ENCODE measurements at places on chromosomes 2 and 18.
A peak's percentile ranks its signal among the peaks of the same experiment; 100 is the strongest.

GRCh38 chr2:200523604-200524003, 2.4 kb upstream of the SGO2 start:
- DNase-seq: no peak

GRCh38 chr18:29321561-29321960, 1144.6 kb upstream of the CDH2 start:
- no peak for DNase-seq

DNA sequence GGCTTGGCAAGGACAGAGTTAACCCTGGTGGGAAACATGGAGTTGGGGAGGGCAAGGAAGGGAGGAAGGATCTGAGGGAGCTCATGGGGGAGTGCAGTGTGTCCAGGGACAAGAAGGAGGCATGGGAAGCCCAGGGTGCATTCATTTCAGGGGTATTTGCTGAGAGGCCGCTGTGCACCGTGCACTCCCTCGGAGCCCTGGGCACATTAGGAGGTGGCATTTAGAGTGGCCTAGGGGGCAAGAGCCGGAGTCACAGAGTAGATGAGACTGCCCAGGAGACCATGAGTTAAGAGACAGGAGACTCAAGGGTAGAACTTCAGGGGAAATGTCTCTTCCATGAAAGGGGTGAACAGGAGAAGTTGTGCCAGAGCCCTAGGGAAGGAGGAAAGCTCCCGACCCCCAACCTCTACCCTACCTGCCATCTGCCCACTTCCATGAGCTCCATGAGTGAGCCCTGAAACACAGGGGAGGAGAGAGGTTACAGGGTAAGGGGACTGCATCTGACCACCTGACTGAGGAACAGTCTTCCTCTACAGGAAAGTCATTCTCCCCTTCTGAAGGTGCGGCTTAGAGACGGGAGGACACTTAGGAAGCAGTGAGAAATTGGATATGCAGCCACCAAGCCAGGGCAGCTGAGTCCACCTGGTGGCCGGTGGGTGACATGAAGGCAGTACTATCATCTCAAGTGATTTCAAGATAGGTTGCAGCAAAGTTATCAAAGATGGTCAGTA, 58.5 kb upstream of the COPS8 start:
- peak; percentile 43 for DNase-seq

DNA sequence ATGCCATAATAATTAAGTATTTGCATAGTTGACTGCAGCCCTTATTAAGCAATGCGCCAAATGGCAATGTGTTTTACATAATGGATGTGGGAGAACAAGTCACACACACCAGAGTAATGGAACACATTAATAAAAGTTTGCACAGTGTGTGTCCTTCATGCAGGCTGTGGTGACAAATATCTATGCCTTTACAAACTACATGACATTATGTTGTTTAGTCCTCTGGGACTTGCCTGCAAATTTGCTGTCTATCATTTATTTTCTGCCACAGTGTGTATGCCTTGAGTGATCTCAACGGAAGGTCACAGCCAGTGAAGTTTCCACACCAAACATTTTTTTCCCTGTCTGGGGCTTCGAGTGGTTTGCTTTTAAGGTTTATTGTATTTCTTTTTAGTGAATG, 175.2 kb upstream of the TMEFF2 start:
- no peak for DNase-seq

DNA sequence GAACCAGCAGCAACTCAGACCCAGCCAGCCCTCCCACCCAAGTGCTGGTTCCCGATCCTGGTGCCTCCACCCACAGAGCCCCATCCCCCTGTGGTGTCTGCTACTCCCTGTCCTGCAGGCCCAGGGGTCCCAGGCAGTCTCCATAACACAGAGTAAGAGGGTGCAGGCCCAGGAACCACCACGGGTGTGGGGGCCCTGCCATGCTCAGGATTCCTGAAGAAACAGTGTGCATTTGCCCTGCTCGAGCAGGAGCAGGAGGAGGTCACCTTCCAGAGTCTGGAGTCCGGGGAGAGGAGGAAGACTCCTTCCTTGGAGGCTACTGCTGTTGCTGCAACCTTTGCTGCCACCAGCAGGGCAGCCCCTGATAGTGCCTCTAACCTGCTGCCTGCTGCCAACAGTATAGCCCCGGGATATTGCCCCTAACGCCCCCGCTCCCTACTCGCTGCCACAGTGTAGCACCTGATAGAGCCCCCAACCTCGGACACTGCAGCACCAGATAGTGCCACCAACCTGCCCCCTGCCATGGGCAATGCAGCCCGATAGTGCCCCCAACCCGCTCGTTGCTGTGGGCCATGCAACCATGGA, 46.8 kb upstream of the ANKRD62 start:
- DNase-seq: no peak

DNA sequence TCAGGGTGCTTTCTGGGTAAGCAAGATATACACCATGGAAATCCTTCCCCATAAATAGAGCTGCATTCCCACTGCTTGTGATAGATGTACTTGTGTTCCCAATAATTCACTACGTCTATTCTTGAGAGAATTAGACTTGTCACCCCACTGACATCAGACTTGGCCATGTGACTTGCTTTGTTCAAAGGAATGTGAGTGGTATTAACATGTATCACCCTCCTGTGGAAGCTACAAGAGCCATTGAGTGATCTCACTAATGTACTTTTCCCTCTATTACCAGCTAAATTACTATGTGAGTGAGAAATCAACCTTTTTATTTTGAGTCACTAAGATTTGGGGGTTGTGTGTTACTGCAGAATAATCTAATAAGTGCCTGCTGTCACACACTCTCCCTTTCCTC, 176.0 kb downstream of the CCDC178 start:
- DNase-seq: no peak

- DNase-seq: no peak
Measured at GRCh38 chr2:18284331-18284730, 276.1 kb downstream of the RDH14 start.

GRCh38 chr2:31483246-31483645, 68.7 kb upstream of the XDH start:
- no peak for DNase-seq

- no peak for DNase-seq
Measured at GRCh38 chr18:25639596-25639995, 287.6 kb upstream of the ZNF521 start.

DNA sequence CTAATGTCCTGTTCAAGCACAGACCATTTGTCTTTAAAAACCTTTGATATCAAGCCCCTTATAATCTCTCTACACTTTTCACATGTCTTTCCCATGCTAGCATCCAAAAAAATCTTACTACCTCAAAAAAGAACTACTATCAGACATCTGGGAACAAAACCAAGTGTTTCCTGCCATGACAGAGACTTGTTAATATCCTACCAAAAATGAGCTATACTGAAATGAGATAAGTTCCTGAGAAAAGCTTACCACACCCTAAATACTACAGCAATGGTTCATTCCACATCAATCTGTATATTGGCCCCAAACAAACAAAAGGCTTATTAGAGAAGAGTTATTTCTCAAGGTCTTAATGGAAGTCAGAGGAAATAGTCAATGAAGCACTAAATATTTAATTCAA, 230.1 kb downstream of the DYM start:
- no peak for DNase-seq

DNA sequence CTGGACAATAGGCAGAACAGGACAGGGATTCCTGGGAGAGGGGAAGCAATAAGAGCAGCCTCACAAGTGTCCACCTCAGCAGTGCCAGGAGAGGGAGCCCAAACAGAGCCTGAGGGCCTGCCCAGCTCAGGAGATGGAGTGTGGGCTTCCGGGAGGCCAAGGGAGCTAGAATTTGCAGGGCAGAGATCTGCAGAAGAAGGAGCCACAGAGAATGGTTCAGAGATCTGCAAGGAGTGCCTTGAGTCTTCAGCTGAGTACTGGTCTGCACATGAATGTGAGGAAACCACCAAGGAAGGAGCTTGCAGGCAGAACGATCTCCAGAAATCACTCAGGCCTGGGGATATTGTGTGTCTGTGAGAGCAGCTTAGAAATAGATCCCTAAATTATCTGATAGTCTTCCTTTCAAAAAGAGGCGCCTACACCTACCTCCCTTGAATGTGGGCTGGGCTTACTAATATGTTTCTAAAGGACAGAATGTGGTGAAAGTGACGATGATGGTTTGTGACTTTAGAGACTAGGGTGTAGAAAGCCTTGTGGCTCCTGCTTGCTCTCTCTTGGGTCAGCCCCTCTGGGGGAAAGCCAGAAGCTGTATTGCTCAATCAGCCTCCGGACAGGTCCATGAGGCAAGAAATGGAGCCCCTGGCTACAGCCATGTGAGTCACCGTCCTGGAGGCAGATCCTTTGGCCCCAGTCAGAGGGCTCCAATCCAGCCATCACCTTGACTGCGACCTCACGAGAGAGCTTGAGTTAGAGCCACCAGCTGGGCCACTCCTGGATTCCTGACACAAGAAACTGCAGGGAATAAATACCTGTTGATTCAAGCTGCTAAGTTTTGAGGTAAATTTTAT, 7.6 kb upstream of the LPIN1 start:
- DNase-seq: no peak

GRCh38 chr2:120208381-120209353, 14.5 kb downstream of the TMEM185B start:
- peak; percentile 9 for DNase-seq

DNA sequence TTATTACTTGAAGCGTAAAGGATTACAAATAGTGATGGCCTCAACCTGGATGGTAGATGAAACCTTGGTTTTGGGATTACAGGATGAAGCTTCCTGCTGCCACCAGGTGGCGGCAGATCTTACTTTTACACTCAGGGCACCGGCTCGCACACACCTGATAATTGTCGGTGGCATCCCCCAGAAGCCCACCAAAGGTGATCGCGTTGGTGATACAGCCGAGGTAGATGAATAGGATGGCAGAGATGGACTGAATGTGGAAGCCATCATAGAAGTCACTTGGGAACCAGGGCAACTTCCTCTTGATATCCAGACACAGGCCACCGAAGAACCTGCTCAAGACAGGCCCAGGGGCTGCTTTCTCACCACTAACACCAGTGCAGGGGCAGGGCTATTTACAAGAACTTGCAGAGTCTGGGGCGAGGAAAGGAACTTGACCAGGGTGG, 51.8 kb downstream of the MTHFD2 start:
- peak; percentile 85 for DNase-seq

GRCh38 chr18:8699948-8700347, 5.4 kb upstream of the MTCL1 start:
- DNase-seq: no peak

DNA sequence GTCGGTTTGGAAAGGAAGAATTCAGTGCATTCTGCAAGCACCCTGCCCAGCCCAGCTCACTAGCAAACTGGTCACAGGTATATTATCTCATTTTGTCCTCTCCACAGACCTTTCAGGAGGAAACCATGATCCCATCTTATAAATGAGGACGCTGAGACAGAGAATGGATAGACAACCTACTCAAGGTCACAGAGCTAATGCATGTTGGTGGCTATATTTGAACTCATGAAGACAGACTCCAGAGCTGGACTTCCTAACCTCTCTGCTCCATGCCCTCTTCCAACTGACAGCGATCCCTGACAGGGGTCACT, 29.5 kb downstream of the SERPINB5 start:
- DNase-seq: no peak

DNA sequence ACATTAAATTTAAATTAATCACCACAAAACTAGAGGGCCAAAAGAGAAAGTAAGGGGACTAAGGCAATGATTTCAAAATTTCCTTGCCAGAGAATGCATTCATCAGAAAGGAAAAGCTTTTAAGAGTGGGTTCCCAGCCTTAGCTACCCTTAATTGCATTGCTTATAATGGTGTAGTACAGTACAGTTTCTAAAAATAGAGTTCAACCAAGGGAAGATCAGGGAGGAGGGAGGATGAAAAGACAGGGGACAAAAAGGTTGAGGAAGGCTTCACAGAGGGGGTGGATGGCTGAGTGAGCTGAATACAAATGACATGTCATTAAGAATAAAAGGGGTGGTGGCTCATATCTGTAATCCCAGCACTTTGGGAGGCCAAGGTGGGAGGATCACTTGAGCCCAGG, 119.9 kb downstream of the RBMS1 start:
- DNase-seq: no peak

GRCh38 chr2:74439803-74440377, 1.8 kb downstream of the RTKN start:
- no peak for DNase-seq

- DNase-seq: no peak
Measured at GRCh38 chr2:127678991-127679390, 3.7 kb upstream of the LIMS2 start.

GRCh38 chr18:75265872-75266271, 55.3 kb downstream of the TSHZ1 start:
- DNase-seq: no peak

DNA sequence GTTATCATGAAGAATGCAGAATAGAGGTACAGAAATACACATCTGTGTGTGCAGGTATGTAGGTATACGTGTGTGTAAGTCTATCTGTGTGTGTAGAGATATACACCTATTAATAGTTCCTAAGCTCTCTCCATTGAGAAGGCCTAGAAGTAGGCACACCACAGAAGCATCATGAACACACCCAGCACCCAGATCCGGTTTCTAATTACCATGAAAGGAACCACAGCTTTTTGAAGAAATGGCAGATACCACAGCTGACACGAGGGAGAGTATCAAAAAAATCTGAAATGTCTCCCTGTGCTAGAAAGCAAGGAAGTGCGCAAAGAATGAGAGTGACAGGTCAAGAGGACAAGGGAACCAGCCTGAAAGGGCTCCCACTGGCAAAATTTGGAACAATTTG, 27.7 kb upstream of the AP1S3 start:
- no peak for DNase-seq

GRCh38 chr18:26342646-26343045, 116.4 kb downstream of the TAF4B start:
- no peak for DNase-seq

DNA sequence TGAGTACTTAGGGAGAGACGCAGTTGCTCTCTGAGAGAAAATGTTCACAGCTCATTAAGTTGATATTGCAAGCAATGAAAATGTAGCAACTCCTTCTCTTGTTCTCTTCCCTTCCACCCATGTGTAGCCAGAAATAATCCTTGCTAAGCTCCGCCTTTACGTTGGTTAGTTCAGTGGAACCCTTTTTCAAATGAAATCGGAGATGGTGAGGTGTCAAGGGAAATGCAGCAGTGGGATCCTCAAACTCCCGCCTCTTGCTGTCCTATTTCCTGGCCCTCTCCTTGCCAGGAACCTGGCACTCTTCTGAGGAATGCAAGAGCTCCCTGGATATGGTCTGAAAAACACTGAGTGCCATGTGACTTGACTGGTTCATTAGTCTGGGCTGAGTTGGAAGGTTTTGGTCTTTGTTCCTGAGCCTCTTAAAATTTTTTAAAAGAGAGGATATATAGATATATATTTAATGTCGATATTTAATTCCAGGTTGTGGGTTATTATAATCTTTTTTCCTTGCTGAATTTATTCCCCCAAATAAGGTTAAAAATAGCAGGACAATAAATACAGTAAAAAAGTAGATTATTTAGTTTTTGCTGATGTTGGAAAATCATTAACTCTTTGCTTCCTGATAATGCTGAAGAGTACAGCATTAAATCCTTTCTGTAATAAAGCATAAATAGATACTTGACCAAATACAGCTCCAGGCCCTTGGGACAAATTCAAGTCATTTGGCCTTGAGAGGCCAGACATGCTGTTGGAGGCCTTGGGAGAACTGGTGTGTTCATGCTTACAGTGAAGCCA, 116.2 kb downstream of the EML6 start:
- no peak for DNase-seq

All from GM13977 (cell line).